ENCODE measurements at places on chromosomes 3 and 15.

DNA sequence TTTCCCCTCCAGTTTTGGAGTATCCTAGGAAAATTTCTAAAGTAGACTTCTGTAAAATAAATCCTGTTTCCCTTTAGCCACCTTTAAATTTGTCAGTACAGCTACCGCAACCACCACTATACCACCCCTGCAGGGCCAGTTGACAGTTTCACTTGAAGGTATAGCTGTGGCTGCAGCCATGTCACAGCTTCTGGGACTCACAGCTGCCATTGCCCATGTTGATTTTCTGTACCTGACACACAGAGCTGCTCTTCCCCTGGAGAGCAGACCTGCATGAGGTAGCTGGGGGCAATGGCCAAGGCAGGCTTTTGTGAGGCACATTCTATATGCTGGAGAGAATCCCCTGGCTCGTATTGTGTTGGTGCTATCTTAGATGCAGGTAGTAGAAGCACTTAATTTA lies 345.4 kb downstream of the LRTM1 start:
- no peak for DNase-seq

- DNase-seq, result no peak
Observed at GRCh38 chr3:191136347-191136746, 62.7 kb upstream of the OSTN start.

DNA sequence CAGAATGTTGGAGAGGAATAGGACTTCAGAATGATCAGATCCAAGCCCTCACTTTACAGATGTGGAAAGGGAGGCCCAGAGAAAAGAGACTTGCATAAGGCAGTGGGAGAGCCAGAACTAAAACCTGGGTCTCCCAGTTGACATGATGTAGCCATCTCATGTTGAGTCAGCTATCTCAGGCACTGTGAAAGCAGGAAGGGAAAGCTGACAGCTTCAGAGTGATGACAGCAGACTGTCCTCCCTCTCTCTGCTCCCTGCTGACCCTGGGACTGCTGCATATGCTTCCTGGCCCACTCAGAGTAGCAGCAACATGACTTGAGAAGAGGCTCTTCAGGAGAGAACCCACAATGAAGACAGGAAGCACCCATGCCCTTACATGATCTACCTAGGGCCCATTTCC lies 14.7 kb downstream of the FHIT start:
- no peak for DNase-seq

DNA sequence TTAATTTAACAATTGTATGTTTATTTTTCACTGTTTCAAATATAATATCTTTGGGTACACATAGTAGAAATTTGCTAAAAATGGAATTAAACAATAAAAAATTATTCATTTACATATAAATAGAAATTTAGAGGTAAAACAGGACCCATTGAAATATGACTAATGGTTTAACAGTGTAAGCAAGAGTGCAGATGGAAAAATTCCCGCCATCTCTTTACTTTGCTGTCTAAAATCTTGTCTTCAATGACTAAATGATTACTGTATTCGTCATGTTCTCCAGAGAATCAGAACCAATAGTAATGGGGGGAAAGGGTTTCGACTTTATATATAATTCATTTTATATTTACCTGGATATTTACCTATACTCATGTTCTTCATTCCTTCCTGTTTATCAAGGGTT lies 163.1 kb downstream of the IL1RAP start:
- DNase-seq, result no peak

GRCh38 chr3:30692498-30693130 lies 86.2 kb downstream of the TGFBR2 start:
- no peak for DNase-seq

DNA sequence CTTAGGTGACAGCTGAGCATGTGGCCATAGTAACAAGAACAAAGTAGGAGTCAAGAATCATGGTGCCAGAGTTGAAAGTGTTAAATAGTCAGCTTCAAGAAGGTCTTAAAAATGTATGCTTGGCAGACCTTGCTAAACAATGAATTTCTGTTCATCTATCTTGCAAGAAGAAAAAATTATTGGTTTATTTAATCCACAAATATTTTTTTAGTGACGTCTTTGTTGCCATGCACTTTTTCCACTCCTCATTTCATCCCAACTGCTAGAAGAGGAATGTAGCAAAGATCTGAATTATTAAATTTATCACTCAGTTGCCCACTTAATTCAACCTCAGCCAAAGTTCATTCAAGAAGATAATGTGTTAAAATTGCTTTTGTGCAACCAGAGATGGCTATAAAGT lies 3.2 kb upstream of the SLC4A7 start:
- DNase-seq, result no peak

- DNase-seq, result no peak
Observed at GRCh38 chr3:31817411-31817966, 163.6 kb downstream of the OSBPL10 start.

GRCh38 chr3:186320862-186321568 lies 41.0 kb downstream of the DGKG start:
- no peak for DNase-seq

DNA sequence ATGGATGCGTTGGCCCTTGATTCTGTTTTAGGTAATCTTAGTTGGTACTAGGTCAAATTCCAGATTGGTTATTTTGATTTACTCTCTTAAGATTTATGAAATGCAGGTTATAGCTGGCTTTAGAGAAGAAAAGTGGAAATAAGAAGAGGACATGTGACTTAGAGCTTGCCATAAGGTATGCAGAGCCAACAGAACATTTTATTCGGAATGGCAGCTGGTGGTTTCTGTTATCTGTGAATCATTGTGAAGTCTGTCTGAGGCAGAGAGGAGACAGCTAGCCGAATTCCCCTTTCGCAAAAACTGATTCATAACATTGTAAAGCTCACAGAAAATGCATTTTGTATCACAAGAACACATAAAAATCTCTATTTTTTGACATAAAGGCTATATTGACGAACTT lies 82.1 kb downstream of the FILIP1L start:
- no peak for DNase-seq

GRCh38 chr15:65765106-65765505 lies 27.0 kb downstream of the DENND4A start:
- no peak for DNase-seq

- DNase-seq, result no peak
Observed at GRCh38 chr15:86063356-86064095, 16.1 kb upstream of the AGBL1 start.

DNA sequence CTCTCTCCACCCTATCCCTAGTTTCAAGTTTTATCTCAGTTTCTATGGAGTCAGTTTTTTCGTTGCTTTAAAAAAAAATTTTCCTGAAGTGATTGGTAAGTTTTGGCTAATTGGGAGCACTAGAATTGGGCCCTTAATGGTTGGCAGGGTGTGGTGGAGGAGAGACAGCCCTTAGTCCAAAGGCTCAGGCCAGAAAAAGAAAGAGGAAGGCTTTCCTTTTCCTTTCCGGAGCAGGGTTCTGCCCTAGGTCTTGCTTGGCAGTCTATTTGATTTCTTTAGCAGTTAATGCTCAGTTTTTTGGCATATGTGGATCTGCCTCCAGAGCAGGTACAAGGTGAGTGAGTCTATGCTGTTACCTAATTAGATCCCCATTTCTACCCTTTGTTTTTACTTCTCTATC lies 22.7 kb downstream of the CTNNB1 start:
- DNase-seq, result no peak

DNA sequence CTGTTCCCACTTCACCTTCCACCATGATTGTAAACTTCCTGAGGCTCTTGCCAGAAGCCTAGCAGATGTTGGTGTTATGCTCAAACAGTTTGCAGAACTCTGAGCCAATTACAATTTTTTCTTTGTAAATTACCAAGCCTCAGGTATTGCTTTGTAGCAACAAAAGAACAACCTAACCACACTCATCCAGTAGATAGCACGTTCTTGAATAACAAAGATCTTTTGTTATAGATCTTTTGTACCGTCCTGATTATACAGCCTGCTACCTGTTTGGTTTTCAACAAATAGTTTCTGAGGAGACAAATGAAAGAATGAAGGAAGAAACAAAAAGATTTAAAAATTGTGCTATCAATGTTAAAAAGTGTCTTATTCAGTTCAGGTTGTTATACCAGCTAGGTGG lies 474.7 kb upstream of the ALCAM start:
- DNase-seq, result no peak

DNA sequence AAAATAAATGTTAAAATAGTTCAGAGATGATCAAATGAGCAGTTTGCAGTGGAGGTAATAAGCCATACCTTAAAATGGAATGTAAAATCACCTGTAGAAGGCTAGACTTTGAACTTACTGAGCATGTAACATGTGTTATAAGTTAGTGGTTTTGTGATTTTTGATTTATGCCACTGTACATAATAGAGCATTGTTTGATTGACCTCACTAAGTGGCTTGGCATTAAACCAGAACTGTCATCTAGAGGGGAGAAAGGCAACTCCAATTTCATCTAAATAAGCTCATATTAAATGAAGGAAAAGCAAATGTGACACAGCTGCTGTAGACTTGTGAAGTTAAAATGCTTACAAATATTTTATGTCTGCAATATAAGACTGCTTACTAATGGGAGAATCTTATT lies 387.9 kb downstream of the ZIC1 start:
- DNase-seq, result no peak

DNA sequence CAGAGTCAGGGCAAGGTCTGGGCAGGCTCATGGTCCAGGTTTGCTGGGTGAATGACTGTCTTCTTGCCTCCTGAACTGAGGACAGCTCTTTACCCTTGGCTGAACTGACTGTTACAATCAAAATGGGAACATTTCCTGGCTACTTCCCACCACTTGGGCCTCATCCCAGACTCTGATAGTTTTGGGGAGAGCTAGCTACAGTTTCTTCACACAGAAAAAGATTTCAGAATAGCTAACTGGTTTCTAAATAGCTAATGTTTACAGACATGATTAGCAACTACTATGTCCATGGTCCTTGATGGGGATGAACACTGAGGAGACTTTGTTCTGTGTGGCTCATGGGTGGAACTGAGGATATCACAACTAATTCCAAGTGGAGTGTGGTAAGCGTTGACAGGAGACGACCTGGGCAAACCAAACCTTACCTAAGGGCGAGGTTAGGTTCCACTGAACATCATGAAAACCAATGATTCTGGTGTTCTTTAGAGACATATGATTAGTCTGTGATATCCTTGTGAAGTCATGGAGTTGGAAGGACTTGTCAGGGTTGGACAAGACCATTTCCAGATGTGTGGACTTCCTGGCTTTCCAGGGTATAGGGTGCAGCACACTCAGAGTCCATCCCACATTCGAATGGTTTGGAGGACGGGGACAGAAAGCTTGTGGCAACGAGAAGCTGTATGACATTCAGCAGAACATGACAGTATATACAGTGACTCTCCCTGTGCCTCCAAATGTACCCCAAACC lies 7.3 kb downstream of the ALPK3 start:
- no peak for DNase-seq

DNA sequence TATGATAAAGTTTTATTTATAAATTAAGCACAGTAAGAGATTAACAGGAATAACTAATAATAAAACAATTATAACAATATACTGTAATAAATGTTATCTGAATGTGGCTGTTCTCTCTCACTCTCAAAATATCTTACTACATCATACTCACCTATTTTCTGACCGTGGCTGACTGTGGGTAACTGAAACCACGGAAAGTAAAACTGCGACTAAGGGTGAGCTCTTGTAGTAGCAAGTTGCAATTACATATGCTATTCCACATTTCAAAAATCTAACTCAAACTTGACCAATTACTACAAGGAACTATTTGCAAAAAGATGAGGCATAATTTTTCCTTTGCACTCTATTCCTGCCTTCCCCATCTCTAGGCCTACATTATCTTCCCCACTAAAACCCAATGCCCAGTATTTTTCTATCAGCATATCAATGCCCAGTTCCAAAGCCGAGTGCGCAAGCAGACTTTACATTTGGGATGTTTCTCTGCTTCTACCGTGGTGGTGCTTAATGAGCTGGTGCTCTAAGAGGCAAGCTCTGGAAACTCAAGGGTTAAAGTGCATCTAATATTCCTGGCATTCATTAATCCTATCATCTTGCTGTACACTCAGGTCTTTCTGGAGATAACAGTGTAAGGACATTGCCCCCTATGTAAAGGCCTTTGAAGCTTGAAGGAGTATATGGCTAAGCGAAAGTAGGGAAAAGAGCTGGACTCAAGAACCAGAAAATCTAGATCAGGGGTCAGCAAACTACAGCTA lies 6.7 kb downstream of the PCYT1A start:
- DNase-seq, result no peak

- DNase-seq, result no peak
Observed at GRCh38 chr3:1191026-1191425, 98.2 kb downstream of the CNTN6 start.

Data from activated CD4-positive, alpha-beta T cell treated with anti-CD3 and anti-CD28 coated beads, Interleukin-2, amount 50 U/mL, for 1 hour (primary cell).